Ureter (tissue), 1 donor: ENCODE measurements at places on chromosomes 16 and 17. TPM values are rescaled to one million over a fixed set of nuclear protein-coding genes. Genes with fewer than 3 reads are reported as not detected.

TRAF4 gene
- total RNA-seq, result 186 TPM

GRCh38 chr17:7777017-7777416 is 57.0 kb upstream of the KDM6B start:
- DNase-seq, result no peak

DNA sequence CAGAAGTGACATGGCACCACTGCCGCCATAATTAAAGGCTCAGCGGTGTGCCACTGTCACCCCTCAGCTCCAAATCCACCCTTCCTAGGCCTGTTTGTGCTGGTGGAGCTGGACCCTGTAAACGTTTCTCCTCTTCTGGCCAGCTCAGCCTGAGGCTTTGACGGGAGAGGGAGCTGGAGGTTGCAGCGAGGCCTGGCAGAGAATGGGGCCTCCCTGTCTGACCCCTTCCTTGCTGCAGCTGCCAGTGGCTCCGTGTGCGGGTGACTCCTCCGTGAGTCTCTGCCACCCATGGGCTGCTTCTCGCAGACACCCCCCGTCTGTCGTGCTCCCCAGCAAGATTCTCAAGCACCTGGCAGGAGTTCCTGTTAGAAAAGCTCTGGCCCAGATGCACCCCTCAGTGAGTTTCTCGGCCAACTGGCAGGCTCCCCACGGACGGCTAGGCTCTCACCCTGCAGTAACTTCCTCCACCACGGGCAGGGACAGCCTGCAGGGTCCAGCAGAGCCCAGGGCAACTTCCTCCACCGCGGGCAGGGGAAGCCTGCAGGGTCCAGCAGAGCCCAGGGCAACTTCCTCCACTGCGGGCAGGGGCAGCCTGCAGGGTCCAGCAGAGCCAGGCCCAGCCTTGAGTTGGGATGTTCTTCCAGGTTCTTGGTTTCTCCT is 4.7 kb upstream of the CHMP6 start:
- no peak for DNase-seq

GRCh38 chr17:39603304-39604016 is 4.3 kb downstream of the NEUROD2 start:
- no peak for DNase-seq

DNA sequence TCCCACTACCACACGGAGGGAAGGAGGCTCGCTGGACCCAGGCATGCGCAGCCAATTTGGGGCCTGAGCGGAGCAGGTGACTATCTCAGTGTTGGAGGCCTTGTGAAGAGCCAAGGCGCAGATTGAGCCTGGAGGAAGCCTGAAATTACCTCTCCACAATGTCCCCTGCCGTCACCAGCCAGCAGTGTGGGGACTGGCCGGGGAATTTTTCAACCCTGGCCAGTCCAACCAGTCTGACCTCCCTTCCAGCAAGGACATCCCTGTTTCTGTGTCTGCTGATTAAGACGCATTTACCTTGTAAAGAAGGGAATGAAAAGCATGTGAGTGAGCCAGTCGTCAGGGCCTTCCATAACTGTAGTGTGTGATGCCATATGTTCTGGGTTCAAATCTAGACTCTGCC is 198.1 kb upstream of the IRX3 start:
- no peak for DNase-seq

- DNase-seq, result no peak
Measured at GRCh38 chr16:89369266-89369895, 121.0 kb downstream of the ANKRD11 start.
